Kidney tubule cell (primary cell): ENCODE measurements at places on chromosomes 2 and 18.
A peak's percentile ranks its signal among the peaks of the same experiment; 100 is the strongest.

- peak; percentile 83 for DNase-seq
Observed at GRCh38 chr2:191894681-191895147, 47.8 kb upstream of the CAVIN2 start.

DNA sequence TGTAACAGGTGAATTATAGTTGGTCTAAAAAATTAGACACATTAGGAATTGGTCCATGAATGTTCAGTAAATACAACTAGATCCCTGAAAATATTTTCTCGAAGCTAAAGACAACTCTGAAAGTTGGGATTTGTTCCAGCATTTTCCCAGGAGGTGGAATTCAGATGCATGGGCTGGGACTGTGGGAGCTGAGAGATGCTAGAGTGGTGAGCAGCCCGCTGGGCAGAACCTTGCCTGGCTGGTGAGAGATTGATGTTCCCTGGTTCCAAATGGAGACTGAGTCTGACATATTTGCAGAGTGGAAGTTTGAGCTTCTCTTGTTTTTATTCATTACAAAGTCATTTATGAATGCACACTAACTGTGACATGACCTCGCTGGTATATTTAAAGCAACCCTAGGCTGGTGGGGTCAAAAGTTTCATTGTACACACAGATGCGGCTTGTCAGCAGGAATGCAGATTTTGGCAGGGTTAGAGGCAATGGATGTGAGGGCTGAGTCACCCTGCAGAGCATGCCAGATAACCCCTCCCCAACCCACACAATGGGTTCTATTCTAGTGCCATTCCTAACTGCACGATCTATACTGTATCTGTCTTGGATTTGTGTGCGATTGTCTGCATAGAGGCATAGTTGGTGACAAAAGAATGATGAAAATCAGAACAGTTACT is 23.5 kb upstream of the TMEM178A start:
- DNase-seq, result peak; percentile 70

- DNase-seq, result peak; percentile 93
Observed at GRCh38 chr2:54471221-54471711, 15.1 kb downstream of the SPTBN1 start.

DNA sequence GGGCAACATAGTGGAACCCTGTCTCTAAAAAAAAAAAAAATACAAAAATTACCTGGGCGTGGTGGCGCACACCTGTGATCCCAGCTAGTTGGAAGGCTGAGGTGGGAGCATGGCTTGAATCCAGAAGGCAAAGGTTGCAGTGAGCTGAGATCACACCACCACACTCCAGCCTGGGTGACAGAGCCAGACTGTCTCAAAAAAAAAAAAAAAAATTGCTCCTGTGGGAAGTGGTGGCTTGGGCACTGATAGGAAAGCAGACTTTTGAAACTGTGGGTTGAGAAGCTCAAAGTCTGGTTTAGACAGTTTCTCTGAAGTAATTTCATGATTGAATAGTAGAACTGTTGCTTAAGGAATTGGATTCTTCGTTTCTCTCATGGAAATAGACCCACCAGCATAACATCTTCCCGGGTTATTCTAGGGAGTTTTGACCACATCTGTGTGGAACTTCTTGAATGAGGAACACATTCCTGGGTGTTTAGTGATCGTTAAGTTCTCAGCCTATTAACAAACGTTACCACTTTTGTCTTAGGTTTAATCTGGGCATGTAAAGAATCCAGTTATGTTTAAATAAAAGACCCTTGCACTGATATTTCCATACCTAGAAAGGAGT is 33.5 kb downstream of the GRHL1 start:
- DNase-seq, result peak; percentile 58

DNA sequence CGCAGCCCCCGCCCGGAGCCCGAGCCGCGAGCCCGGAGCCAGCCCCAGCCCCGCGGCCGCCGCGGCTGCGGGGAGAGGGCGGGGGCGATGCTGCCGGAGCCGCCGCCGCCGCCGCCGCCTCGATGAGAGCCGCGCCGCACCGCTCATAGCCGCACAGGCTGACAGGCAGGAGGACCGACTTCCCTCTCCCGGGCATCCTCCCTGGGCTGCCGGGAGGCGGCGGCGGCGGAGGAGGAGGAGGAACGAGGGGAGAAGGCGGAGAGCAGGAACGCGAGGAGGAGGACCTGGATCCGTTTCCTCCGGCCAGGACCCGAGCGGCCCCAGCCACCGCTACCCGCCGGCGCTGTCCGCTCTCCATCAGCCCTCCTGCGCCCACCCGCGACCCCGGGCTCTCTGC is 370 bp downstream of the KLHL29 start:
- DNase-seq, result peak; percentile 62

DNA sequence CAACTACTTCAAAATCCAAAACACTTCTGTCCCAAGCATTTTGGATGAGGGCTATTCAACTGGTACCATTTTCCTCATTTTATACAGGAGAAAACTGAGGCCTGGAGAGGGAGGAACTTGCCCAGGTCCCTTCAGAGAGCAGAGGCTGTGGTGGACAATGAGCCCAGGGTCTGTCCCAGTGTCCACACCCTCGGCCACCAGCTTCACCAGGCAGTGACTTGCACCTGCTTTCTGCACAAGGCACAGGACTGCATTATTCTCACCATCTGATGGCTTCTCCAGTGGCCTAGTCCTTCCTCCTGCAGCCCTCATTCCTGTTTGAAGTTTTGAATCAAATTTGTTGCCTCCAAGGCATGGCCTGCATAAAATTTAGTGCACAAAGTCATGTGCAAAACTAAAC is 53.3 kb downstream of the RNF144A start:
- no peak for DNase-seq

GRCh38 chr2:136238286-136239078 is 120.5 kb upstream of the CXCR4 start:
- peak; percentile 72 for DNase-seq

GRCh38 chr2:172763079-172763478 is 27.4 kb downstream of the RAPGEF4 start:
- DNase-seq, result peak; percentile 10

DNA sequence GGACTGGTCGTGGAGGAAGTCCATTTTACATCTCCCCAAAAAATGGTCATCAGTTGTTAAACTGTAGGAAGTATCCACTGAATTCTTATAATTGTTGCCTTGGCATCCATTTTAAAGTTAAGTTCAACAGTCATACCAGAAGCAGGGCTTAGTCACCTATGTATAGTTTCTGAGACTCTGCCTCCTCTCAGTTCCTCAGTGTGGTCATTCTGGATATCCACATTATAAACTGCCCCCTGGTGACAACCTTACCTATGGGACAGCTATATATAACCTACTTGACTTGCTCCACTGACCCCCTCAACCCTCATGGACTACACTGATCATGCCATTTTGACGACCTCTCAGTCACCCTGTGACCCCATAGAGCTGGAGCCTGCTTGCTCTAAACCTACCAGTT is 617.0 kb downstream of the LRP1B start:
- DNase-seq, result no peak

- DNase-seq, result no peak
Observed at GRCh38 chr18:23094411-23095190, 40.7 kb upstream of the CABLES1 start.

DNA sequence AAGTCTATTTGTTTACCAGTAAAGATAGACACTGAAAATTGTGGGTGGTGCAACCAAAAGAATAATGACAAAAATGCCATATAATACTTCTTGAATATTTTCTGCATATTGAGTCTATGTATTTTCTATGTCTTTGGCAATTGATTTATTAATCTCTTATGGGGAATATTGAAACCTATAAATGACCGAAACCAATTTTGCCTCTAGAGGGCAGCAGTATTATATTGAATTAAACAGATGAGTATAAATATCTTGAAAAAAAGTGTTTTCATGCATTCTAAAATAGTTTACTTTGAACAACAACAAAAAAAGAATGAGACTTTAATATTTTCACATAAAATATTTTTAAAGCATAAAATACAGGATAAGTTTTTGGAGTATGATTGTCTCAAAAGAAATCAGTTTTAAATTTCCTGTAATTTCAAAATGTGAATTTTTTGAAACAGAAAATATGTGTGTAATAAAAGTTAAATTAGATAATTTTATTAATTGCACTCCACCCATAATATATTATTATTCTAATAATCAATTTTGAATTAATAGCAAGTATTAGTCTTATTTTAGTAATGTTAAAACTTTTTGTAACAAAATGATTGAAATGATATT is 49.9 kb upstream of the CALCRL start:
- DNase-seq, result peak; percentile 4

DNA sequence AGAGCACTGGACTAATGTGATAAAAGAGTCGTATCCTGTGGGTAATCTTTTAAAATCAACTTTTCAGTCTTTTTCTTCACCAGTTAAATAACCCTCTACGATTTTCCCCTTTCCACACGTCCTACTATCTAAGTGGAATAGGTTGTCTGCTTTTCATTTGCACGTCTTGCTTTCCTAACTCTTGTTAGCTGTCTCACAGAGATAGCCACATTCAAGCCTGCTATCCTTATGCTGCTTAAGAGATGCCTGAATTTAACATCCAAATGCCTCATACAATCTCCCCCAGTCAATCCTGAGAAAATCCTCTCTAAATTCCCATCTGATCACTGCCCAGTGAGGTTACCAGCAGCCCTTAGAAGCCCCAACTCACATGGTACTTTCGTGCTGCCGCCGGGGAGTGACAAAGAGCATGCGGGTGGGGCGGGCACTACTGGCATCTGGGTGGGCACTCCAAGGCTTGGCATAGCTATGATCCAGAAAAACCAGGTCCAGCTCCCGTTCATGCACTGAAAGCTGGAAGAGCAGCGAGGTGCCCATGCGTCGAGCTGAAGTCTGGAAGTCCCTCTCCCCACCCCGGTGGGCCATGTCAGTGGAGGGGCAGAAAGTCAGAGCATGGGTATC is 1.5 kb downstream of the KANSL3 start:
- peak; percentile 14 for DNase-seq

- DNase-seq, result no peak
Observed at GRCh38 chr2:48265169-48266030, 264.6 kb upstream of the STON1 start.

- no peak for DNase-seq
Observed at GRCh38 chr2:176170602-176171305, 13.6 kb downstream of the HOXD3 start.
